ENCODE measurements at places on chromosomes 16 and 17.
A peak's percentile ranks its signal among the peaks of the same experiment; 100 is the strongest.

DNA sequence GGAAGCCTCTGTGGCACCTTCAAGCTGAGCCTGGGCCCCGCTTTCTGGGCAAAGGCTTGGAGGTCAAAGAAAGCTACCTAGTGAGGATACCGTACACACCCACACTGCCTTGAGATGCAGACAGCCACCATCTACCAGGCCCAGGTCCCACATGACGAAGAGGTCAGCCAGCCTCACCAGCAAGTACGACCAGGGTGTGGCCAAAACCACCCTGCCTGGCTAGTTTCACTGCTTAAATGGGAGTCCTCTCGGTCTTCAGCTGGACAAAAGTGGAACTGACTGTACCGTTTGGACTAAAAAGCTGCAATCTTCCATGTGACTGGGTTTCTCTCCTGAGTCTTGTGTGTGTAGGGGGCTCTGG, 21.6 kb downstream of the VASN start:
- DNase-seq: no peak

DNA sequence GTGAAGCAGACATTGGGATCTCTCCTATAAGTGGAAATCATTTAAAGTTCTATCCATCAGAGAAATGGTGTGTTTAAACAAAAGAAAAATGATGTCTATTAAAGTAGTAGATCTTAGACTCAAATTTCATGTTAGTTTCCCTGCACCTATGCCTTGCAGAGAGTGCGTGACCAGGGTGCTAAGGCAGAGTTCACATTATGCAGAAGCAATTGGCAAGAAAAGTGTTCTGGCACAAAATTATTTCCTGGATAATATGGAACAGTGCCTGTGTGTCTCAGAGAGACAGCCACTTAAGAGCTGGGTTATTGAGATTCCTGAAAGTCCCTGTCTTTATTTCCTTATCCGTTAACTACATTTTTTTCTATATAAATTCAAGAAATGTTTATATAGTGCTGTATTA, 457.0 kb downstream of the CDH8 start:
- DNase-seq: no peak

GRCh38 chr17:32516450-32516849, 29.7 kb downstream of the CDK5R1 start:
- DNase-seq: peak; percentile 17

DNA sequence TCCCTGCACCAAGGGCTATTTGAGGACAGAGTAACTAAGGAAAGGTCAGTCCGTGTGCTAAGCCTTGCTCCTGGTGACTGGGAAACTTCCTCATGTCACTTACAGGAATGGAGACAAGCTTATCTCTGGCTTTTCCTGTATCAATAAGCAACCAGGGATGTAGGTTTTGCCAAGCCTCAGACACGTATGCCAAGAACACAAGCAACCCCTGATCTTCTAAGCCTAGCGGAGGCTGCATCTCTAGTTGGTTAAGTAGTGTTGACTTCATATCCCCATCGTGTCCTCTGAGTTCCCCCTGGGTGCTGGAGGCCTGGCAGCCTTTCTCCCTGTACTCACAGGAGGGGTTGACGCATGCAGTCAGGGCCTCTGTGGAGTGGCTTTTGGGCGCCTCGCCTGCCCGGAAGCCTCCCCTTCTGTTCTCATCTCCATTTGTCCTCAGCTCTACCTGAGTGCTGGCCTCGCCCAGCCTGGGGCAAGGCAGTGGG, 1.4 kb upstream of the C1QTNF1 start:
- DNase-seq: no peak

DNA sequence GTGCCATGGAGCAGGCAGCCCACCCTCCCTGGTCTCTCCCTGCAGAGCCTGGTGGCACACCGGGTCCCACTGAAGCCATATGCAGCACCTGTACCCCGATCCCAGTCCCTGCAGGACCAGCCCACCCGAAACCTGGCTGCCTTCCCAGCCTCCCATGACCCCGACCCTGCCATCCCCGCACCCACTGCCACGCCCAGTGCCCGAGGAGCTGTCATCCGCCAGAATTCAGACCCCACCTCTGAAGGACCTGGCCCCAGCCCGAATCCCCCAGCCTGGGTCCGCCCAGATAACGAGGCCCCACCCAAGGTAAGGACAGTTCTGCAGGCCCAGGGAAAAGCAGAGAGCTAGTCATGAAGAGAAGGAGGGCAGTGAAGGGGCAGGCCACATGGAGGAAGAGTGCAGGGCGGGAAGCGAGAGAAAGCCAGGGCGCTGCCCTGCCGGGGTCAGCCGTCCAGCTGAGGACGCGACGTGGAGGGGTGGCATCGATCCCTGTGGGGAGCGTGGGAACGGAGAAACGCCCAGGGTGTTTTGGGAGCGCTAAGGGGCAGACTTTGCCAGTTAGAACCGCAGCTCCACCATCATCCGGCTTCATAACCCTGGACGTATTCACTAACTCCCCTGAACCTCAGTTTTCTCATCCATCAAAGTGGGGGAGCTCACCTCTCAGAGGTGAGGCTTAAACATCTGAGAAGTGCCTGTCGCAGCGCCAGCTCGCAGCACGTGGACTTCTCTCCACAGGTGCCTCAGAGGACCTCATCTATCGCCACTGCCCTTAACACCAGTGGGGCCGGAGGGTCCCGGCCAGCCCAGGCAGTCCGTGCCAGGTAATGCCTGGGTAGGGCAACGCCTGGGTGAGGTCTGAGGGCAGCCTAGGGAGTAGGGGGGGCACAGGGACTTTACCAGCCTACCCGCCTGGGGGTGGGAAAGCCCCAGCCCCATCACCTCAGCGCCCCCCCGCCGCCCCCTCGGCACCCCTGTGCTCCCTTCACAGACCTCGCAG, 7.6 kb upstream of the C17orf107 start:
- no peak for DNase-seq

DNA sequence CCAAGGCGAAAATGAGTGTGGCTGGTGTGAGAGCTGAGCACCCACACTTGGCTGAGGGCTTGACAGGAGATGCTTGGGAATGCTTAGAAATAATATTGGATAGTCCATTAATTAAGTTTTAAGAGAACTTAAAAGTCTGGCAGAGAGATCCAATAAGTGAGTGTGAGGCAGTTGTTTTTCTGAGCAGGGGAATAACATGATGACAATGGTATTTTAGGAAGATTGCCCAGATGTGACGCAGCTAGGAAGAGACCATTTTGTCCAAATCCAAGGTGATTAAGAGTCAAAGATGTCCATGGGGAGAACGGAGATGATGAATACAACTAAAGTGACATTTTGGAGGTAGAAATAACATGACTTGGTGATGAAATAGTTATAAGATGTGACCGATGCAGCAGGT, 102.8 kb upstream of the AXIN2 start:
- no peak for DNase-seq

GRCh38 chr16:2950773-2951172, 13.3 kb upstream of the KREMEN2 start:
- DNase-seq: no peak

DNA sequence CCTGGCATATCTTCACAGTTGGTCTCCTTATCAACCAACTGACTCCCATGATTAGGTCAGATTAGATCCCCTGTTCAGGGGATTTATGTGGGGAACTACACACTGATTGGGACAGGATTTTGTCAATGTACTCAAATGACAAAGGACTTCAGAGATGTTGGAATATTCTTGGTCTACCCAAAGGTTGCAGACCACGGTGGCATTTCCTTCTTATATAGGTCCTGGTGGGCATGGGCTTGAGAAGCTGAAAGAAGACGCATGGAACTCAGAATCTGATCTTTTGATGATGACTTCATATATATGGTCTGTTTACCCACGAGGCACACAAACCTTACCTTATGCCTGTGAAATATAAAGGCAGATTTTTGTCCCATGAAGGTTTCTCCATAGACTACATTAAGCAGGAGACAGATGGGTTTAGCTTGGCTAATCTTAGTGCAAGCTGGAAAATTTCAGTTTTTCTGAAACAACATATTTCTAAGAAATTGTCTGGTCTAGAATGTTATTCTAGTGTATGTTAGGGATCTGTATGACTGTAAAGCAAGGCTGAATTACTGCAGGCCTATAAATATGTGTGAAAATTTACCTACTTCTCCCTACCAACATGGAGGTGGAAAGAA, 33.5 kb downstream of the HLF start:
- no peak for DNase-seq

DNA sequence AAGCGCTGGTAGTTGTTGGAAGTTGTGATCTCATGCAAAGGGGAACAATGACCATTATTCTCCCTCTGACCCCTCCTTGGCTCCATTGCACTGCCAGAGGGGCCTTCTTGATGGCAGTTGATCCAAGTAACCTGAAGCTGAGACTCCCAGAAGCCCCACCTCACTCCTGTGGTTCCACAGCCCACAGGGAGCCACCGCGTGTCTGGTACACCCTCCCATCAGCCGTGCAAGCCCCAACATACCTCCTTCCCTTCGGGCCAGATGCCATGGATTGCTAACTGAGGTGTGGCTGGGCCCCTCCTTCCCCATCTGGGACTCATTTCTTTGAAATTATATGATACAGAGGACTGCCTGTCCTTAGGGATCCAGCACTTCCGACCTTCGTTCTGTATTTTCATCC, 17.8 kb downstream of the SAP30BP start:
- no peak for DNase-seq

GRCh38 chr17:17055286-17056155, 13.3 kb downstream of the MPRIP start:
- no peak for DNase-seq

GRCh38 chr17:81912441-81913309, 1.5 kb upstream of the PCYT2 start:
- DNase-seq: no peak

DNA sequence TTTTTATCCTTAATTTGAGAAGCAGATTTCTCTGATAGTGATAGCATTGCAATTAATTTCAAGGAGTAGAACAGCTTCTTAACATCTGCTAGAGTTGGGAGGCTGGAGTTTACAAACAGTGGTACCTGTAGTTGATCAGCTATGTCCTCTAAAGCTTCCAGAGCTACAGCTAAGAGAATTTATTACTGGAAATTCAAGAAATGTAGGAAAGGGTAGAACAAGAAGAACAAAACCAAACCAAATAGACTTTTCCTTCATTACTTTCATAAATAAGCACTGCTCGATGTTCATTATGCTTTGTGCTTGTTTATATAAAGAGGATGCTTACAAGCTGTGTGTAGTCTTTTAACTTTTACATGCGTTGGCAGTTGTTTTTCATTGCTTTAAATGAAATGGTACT, 333.6 kb upstream of the TBX2 start:
- no peak for DNase-seq

DNA sequence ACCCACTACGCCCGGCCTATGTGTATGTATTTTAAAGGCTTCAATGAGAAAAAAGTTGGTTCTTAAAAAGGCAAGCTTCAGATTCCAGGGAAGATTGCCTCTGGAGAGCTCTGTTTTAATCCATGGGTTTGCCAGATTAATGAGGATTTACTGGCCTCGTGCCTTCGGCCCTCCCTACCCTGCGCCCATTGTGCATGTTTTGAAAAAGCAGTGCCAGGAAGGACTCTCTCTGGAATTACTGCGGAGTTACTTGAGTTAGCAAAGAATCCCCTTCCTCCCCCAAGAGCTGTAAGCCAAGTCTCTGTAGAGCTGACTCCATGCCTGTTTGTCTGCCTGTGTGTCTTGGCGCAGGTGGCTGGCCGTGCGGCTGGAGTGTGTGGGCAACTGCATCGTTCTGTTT, 98.9 kb downstream of the ABCC6 start:
- no peak for DNase-seq

GRCh38 chr17:79621151-79621943, 10.5 kb upstream of the RBFOX3 start:
- no peak for DNase-seq

DNA sequence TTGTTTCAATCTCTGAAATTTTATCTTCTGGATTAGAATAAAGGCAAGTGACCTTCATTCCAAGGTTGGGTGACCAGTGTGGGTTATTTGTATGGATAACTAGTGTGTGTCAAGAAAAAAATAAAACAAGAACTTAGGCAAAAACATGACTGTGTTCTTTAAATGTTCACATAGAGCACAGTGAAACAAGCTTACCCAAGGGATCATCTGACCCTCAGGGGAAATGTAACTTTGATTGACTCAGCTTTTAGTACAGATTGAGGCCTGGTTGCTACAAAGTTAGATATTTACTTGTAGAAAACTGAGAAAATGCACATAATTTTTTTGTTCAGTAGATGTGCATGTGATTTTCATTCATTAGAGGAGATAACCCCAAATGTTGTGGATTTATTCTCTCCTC, 6.7 kb downstream of the CACNG3 start:
- DNase-seq: no peak

GRCh38 chr16:67666032-67666551, 458 bp downstream of the ENKD1 start:
- no peak for DNase-seq

GRCh38 chr16:75402159-75402820, 31.0 kb downstream of the CFDP1 start:
- DNase-seq: no peak

Measured in NCI-H510A (cell line).